ENCODE measurements at places on chromosomes 5 and 9.

- DNase-seq = no peak
These were observed 83.0 kb upstream of the IFNK start for GRCh38 chr9:27440888-27441740.

GRCh38 chr9:110526426-110526825 is 53.1 kb downstream of the SVEP1 start:
- DNase-seq = peak; percentile 13

- DNase-seq = no peak
These were observed 269.2 kb downstream of the NR3C1 start for GRCh38 chr5:143134269-143134668.

DNA sequence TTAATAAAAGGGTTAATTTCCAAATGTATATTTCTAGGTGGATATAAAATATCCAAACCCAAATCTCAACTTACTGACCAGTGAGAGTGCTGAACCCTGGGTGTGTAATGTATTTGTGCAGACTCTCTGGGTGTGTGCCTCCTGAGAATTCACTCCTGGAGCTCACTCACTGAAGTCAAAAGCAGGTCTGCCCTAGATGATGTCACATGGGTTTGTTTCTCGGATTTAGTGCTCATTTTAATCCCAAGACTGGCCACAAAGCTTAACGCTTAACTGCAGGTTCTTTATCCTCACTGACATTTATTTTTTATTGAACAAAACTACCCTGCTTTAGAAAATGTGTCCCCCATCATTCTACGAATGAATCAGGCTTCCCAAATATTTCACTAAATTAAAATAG is 179.4 kb downstream of the PPP2R2B start:
- no peak for DNase-seq

- no peak for DNase-seq
These were observed 363.3 kb upstream of the GRIN3A start for GRCh38 chr9:102101723-102102122.

DNA sequence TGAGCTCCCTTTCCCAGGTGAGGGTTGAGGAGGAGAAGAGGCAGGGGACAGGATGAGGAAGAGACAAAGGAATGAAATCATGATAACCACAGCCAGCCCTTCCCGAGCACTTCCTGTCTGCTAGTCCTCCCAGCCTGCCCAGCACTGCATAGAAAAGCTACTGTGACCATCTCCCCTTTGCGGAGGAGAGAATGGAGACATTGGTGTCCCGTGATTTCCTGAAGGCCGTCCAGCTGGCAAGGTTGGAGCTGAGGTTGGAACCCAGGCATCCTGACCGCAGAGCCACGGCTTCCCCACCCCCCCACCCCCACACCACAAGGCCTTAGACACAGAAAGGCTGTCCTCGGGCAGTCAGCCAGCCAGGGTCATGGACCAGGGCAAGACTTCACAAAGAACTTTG is 131.1 kb upstream of the ICE1 start:
- peak; percentile 39 for DNase-seq

DNA sequence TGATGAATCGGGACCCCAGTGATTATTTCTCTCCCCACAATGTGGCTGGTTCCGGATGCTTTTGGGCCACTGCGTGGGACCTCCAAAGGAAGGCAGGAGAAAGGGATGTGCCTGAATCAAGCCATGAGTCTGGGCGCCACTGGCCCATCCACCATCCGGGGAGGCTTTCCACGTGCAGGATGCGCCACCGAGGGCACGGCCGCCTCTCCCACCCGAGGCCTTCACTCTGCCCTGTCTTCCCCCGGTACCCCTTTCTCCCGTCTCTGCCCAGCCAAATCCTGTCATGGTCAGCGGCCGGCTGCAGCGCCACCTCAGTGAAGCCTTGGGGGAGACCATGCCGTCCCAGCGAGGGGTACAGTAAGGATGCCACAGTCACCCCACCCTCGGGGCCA is 43.9 kb upstream of the GRHPR start:
- DNase-seq = no peak

DNA sequence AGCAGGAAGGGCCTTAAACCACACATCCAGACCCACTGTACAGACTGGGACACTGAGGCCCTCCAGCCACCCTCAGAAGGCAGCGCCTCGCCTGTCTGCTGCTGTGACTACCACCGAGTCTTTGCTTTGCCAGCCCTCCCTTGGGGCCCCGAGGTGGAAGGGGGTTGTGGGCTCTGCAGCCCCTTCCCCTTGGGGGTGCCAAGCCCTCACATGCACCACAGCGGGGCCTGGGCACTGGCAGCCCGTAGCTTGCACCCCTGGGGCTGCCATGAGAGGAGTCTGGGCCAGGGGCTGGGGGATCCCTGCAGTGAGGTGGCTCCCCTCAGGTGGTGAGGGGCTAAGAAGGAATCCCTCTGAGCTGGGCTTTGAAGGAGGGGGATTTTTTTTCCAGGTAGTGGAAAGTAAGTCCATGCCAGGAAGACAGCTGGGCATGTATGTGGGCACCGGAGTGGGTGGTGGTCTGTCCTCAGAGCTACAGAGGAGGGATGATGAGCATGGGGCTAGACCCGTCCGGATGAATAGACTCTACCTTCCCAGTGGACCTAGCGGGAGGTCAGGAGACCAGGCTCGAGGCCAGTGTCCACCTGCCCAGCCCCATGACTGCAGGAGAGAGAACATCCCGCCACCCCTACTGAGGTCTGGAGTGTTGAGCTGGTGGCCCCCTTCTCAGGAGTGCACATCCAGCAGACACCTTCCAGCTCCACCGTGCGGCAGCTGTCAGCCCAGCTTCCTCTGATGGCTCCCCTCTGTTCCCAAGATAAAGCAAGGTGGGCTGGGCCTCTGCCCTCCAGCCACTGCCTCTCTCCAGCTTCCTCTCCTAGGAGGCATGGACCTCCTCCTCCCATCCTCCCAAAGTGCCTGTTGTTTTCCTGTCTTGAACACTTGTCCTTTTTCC is 15.9 kb downstream of the FLT4 start:
- DNase-seq = no peak

DNA sequence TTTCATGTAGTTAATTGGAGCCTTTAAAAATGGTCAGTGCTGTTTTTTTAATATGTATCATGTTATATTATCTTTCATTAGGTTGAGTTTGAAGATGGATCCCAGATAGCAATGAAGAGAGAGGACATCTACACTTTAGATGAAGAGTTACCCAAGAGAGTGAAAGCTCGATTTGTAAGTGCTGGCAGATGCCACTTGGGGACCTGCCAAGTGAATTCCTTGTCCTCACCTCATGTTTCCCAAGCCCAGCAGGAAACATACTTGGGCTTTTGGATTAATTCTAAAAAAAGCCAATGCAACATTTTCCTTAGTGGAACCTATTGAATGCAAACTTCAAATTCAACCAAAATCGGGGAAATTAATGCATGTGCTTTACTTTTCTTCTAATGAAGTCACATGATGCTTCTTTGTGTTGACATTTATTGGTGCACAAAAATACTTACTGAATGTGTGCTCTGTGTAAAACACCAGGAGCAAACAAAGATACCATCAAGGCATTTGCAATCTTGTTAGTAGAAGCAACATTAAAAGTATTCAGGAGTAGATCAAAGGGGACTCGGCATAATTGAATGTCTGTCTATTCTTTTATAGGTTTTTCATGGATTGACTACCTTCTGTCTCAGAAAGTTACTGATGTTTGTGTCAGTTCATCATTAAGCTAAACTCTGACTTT is 412.1 kb downstream of the KDM4C start:
- peak; percentile 34 for DNase-seq

- no peak for DNase-seq
These were observed 164.3 kb downstream of the ENC1 start for GRCh38 chr5:74476046-74476818.

GRCh38 chr9:27426511-27427271 is 97.4 kb upstream of the IFNK start:
- DNase-seq = no peak

DNA sequence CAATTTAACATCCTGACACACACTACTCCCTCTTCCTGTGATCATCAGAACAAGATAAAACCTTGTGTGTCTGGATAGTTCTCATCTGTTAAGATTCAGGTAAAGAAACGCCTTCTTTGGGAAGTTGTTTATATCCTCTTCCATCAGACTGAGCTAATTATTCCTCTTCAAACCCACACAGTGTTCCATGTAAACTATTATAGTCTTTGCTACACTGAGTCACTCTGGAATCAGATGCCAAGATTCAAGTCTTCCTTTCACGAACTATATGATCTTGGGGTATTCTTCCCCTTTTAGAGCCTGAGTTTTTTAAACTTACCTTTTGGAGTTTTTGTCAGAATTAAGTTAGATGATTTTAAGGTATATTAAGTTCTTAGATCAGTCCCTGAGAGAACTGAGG is 2.0 kb downstream of the OR1J1 start:
- DNase-seq = peak; percentile 22

DNA sequence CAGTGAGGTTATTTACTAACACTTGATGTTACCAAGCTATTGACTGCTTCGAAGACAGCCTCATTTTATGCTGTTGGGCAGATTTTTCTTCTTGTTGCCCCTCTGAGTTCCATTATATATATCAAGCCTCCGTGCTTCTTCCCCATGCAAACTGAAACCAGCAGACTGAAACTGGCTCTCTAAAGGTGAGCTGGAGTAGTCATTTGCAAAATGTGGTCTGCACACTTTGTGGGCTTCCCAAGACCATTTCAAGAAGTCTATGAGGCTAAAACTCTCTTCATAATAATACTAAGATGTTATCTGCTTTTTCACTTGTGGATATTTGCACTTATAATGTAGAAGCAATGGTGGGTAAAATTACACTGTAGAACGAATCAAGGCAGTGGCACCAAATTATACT is 13.9 kb downstream of the SLC36A1 start:
- DNase-seq = no peak

DNA sequence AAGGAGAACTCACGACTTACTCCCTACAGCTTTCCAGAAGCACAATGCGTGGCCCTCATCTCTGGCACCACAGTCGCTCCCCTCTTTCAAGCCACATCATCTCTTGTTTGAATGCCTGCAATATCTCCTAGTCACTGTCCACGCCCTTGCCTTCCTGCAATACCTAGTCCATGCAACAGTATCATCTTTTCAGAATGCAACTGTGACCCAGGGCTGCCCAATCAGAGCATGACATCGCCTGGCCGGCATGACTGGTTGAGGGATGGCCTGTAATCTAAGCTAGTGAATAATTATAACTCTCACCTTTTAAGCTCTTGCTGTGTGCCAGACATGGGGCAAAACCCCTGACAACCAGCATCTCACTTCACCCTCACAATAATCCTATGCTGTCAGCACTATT is 52.5 kb upstream of the CPEB4 start:
- DNase-seq = no peak

DNA sequence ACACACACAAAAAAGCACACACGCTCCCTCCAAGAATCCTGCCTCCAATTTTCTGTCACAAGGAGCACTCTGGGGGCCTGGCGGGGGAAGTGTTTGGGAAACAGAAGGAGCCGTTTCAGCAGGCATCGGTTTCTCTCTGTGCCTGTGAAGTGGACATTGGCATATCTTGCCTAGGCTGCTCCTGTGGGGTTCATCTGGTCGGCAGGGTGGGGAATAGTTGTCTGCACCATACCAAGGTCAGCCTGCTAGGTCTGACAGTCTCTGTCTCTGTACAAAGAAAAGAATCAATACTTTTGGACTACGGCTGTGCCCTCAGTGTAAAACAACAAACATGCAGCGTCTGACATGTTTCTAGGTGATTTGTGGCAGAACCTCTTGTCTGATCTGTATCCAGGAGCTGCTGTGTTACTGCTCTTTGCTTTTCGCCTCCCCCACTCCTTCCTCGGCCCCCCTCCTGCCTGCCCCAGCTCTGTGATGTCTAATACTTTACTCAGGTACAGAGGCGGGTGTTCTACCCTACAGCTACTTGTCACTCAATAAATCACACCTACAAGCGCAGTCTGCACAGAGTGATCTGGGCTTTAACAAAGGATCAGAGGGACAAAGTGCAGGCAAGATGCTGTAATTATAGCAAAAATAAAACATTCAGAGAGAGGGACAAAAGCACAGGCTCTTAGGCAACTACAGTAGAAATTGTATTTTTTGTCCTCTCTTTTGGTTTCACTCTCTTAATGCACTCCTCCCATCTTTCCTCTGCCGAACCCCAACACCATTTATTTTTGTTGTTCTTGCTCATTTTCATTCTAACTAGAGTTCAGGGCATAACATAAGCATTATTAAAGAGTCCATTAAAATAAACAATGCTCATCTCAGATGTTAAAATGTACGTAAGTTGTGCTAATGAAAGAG is 216.7 kb downstream of the BNC2 start:
- no peak for DNase-seq

- DNase-seq = no peak
These were observed 585.1 kb downstream of the IRX1 start for GRCh38 chr5:4180703-4181102.

GRCh38 chr5:56414066-56414465 is 180.9 kb upstream of the ANKRD55 start:
- DNase-seq = no peak

- no peak for DNase-seq
These were observed 4.2 kb upstream of the RASGEF1C start for GRCh38 chr5:180213256-180213600.

DNA sequence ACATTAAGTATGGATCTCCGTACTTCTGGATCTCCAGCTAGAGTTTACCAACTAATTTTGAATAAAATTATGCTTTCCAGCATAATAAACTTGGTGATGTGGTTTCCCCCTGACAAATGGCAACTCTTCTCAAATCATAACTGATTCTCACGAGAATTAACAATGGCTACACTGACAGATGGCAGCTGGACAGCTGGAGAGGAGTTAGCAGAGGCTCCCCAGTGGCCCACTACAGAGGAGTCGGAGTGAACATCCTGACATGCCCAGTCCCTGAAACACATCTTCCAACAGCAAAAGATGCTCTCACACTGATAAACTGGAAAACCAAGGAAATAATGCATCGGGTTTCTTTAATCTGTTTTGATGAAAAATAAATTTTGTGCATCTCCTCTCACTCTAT is 239.6 kb downstream of the MAN2A1 start:
- no peak for DNase-seq

DNA sequence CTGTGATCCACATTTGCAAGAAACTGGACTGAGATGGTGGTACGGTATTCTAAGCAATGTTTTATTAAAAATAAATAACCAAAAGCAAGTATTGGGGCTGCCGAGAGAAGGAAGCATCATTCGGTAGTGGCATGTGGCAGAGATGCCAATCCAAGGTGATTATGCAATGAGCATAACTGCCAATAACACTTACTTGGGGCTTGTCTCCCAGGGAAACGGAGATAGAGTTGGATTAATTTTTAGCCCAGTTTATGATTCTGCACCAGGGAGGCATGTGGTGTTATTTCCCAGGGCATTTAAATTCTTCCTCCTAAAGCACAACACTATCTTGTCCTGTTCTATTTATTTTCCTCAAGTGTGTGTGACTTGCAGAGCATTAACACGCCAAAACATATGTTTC is 17.9 kb downstream of the SLC24A2 start:
- no peak for DNase-seq

- no peak for DNase-seq
These were observed 13.6 kb upstream of the VDAC1 start for GRCh38 chr5:134018154-134018985.

- DNase-seq = no peak
These were observed 15.0 kb upstream of the POU5F2 start for GRCh38 chr5:93756372-93756771.

DNA sequence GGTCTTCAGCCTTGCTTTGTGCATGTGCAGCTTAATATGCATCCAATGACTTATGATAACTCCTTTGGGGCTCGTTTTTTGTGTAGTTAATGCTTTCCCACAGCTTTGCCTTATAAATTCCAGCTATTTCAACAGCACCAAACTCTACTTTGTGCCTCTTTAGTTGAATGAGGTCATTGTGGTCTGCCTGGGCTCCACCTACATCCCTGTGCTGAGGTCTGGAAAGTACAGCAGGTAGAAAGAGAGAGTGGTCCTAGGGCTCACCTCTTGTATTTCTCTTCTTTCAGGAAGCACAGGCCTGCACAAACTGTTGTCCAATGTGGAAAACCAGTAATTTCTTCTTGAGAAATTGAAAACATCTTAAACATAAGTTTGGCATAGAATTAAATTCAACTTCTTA is 167.2 kb downstream of the XRCC4 start:
- no peak for DNase-seq
